ENCODE measurements at places on chromosomes 11 and 22. TPM values are rescaled to one million over a fixed set of nuclear protein-coding genes. Genes with fewer than 3 reads are reported as not detected.

NECTIN1 gene
- total RNA-seq = 5.3 TPM

DMC1 gene
- 1.1 TPM for total RNA-seq

NKAPD1 gene
- total RNA-seq = 13.2 TPM

KIRREL3 gene
- total RNA-seq = not detected

PANX2 gene
- total RNA-seq = 10.4 TPM

DNA sequence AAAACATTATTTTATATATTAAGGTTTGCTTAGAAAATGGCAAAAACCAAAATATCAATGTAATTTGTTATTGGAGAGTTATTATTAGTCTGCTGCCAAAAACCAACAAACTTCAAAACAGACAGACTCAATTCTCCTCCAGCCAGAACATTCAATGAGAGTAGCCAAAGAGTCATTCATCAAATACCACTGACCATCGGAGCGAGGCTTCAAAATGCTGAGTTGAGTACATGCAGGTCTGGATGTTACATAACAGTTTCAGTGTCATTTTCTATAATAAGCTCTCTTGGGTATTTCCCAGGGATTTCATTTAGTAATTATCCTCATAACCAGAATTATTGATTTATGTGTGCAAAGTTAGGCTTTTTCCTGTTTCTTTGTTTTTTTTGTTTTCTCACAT lies 42.6 kb downstream of the CHST1 start:
- peak; percentile 72 for DNase-seq

DNA sequence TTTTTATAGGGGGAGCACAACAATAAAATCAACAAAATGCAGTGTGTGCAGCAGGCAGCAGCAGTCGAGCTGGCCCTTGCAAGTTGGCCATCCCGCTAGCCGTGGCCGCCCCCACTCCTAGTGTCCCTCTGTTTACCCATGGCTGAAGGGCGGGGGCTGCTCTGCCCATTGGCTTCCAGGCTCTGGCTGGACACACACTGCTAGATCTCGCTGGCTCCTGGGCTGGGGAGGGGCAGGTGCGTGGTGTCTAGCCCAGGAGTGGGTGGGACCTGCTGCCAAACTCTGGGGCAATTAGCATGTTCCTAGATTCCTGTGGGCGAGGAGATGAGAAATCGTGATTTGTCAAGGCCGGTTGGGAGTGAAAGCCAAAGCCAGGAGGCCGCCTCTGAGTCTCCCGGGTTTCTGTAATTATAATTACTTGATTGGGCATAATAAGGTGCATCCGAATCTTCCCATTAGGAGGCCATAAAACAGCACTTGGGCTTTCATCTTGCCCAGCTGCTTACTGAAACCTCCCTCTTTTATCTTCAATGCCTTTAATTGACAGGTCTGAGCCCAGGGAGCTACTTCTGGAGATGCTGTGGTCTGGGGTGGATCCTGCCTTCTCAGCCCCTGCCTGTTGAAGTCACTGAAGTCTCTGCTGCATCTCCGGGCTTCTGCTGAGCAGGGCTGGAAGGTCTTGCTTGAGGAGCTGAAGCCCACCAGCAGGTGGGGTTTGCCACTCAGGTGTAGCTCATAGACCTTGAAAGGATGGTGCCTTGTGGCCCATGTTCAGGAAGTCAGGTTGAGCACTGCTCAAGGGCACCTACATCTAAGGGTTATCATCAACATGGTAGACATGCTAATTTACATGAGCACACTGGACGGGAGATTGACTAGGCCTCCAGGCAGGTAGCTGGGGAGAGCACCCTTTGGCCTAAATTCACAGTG lies 44.5 kb upstream of the DKK3 start:
- no peak for DNase-seq

DNA sequence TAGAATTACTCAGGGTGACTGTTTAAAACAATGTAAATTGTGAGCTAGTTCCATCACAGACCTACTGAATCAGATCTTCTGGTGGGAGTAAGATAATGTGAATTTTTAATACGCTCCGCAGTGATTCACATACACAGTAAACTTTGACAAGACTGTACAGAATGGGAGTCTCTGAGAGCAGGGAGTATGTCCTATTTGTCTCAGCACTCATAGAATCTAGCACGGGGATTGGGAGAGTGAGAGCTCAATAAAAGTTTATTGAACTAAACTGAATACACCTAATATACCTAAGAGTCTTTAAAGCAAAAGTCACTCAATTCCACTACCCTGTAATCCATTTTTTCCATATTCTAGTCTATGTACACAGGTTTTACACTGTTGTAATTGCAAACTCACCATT lies 11.2 kb upstream of the GAB2 start:
- DNase-seq = no peak

GRCh38 chr22:49139492-49140151 lies 688.1 kb downstream of the BRD1 start:
- no peak for DNase-seq

Data from thyroid gland (tissue), 4 donors.